HT-29 (cell line): ENCODE measurements at places on chromosomes 3 and 15. TPM values are rescaled to one million over a fixed set of nuclear protein-coding genes. Genes with fewer than 3 reads are reported as not detected.
A peak's percentile ranks its signal among the peaks of the same experiment; 100 is the strongest.

HRG gene
- not detected in 2 replicates for total RNA-seq

GOLGA8R gene
- total RNA-seq, result not detected in 2 replicates

GOLGA8S gene
- not detected in 2 replicates for total RNA-seq

TTLL13 gene
- total RNA-seq, result 0.03 and 0.28 TPM in 2 replicates

GREM1 gene
- total RNA-seq, result not detected in 2 replicates

P2RY14 gene
- not detected in 2 replicates for total RNA-seq

DNA sequence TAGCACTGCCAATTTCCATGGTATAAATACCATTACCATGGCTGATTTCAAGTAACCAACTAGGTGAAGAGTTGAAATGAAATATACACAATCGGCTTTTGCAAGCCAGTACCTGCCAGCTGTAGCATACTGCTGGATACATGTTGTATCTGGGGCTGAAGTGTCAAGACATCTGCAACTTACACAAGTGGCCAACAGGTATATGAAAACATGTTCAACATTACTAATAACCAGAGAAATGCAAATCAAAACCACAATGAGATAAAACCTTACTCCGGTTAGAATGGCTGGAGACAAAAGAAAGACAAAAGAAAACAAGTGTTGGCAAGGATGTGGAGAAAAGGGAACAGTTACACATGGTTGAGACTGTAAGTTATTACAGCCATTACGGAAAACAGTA is 11.6 kb downstream of the ATOSA start:
- DNase-seq, result no peak

- peak; percentile 23 for DNase-seq
These were observed 321.8 kb downstream of the FEZF2 start for GRCh38 chr3:62051506-62051905.

DNA sequence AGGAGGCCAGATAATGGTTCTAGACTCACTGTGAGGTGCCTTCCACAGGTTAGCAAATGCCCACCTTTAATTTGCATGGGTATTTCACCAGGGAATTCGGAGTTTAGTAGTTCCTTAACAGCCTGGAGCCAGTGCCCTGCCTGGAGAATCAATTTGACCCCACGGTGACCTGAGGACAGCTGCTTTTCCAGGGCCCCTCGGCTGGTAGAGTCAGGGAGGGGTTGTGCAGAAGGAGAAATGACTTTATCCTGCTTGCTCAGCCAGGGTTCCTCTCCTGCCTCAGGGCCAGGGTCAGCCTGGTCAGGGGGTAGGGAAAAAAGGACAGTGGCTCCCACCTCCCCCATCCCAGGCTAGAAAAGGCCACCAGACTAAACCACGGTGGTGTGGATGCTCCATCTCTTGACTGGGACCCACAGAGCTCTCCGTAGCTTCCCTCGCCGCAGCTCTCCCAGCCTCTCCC is 12.0 kb downstream of the DLL4 start:
- DNase-seq, result peak; percentile 33

DNA sequence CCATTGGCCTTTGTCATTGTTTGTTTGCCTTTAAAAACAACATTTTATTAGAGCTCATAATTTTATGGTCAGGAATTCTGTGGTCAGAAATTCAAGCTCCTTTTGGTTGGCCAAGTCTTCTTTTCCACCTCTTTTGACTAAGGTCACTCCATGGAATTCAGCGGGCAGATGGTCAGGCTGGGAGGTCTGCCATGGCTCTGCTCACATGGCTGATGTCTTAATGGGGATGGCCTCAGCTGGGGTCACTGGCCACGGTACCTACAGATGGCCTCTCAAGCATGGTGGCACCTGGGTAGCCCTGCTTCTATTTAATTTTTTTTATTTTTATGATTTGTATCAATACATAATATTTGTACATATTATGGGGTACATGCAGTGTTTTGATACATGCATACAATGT is 360.8 kb upstream of the MCTP2 start:
- no peak for DNase-seq

DNA sequence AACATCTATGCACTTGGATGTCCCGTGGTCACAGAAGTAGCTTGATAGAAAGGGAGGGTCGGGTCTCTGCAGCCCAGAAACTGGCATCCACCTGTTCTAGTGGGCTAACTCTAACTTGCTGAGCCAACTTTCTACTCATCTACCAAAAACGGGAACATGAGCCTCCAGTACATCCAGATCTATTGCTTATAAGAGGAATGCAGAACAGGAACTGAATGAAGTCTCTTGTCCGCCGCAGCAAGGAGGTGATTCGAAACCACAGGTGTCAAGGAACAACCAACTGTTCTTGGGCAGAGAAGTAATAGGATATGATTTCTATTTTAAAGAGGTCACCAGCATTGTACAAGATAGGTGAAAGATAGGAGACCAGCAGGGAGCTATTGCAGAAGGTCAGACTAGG is 17.9 kb downstream of the TERC start:
- DNase-seq, result no peak

DNA sequence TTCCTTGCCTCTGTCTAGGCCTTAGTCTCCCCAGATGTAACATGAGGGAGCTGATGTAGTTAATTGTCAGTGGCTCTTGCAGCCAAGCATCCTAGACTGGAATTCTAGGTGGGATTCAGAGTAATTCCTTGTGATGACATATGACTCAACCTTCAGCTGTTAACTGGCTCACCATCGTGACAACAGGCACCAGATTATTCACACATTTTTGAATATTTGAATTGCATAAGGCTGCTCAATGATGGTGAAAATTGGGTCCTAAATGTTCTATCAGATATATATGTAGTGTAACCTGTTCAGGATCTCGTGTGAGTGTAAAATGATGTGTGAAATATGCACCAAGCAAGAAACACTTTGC is 405.1 kb downstream of the LPP start:
- DNase-seq, result no peak

GRCh38 chr3:11616551-11616950 is 27.2 kb downstream of the VGLL4 start:
- no peak for DNase-seq

GRCh38 chr3:141164852-141165251 is 66.8 kb upstream of the PXYLP1 start:
- DNase-seq, result no peak

GRCh38 chr3:186368717-186369116 is 6.7 kb upstream of the DGKG start:
- no peak for DNase-seq

GRCh38 chr3:57596495-57597126 is 533 bp downstream of the ARF4 start:
- DNase-seq, result peak; percentile 71

GRCh38 chr15:78938658-78939488 is 6.0 kb downstream of the CTSH start:
- no peak for DNase-seq

GRCh38 chr3:53164911-53165310 is 3.9 kb downstream of the PRKCD start:
- DNase-seq, result no peak
